ENCODE measurements at places on chromosomes 16 and 17.
A peak's percentile ranks its signal among the peaks of the same experiment; 100 is the strongest.

GRCh38 chr17:40355123-40355803 lies 9.3 kb downstream of the GJD3 start:
- peak; percentile 67 for DNase-seq

GRCh38 chr17:50575581-50576210 lies 15.2 kb downstream of the CACNA1G start:
- DNase-seq, result no peak

DNA sequence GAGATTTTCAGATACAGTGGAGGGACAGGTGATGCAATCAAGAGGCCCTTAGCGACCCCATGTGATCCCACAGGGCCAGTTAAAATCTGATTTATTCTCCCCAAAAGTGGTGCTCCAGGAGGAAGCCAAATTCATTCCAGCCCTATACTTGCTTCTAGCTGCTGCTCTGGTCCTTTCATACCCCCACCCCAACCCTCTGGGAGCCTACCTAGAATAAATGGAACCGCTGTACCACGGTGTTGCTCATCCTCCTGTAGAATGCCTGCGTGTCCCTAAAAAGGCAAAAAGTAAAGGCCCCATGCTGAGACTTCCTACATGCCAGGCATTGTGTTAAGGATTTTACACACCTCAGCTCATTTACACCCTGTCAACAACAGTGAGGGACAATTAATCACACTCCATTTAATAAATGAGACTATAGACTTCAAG lies 2.0 kb upstream of the RASL10B start:
- DNase-seq, result no peak

- DNase-seq, result no peak
Measured at GRCh38 chr16:56093055-56093454, 98.2 kb upstream of the GNAO1 start.

DNA sequence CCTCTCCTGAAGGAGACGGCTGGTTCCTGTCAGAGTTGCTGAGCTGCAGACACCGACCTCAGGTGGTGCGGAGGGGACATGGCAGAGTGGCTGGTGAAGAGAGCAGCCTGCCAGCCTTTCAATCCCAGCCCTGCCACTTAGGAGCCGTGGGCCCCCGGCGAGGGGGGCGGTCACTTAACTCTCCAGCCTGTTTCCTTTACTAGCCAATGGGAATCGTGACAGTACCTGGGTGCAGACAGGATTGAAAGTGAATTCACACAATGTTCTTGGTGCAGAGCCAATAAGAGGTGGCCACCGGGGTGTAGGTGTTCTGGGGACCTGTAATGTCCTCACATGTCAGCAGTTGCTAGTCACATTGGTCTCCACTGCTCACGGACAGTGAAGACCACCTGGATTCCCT lies 13.5 kb downstream of the ACE start:
- DNase-seq, result no peak
